SHP77 treated with DMSO at 0.1 percent for 48 hours (cell line): ENCODE measurements at places on chromosomes 1 and 21.

DNA sequence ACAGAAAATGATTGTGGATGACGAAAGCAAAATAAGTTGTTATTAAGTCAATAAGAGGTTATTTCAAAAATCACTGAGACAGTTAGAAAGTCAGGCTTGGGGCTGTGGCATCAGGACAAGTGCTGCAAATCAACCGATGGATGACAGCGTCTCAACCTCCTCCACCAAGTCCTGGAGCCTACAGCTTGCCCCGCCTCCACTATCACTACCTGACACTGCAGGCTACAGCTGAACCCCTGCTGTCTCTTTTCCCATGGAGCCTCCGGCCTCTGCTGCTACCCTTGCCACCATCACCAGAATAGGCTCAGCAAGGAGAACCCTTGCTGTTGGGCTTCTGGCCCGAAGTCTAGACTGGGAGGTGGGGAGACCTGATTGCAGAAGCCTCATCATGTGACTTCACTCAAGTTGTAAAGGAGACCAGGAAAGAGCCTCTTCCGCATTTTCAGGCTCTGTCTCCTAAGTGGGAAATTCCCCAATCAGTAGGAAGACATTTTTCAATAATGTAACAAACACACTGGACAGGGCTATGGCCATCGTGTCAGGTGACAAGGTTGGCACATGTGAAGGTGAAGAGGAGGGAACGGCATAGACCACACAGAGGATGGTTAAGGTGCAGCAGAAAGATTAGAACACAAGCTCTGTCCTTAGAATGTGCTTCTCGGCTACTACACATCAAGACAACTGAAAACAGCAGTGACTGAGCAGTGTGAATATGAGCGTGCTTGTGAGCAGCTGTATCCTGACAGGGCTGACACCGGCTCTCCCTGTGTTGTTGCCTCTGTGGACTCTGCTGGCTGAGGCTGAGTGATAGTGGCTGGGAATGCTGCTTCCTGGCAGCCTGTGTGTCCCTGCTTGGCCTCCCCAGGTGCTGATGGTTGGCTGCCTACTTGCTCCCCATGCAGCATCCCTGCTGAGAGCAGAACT lies 660.7 kb downstream of the PTPRU start:
- DNase-seq, result no peak

DNA sequence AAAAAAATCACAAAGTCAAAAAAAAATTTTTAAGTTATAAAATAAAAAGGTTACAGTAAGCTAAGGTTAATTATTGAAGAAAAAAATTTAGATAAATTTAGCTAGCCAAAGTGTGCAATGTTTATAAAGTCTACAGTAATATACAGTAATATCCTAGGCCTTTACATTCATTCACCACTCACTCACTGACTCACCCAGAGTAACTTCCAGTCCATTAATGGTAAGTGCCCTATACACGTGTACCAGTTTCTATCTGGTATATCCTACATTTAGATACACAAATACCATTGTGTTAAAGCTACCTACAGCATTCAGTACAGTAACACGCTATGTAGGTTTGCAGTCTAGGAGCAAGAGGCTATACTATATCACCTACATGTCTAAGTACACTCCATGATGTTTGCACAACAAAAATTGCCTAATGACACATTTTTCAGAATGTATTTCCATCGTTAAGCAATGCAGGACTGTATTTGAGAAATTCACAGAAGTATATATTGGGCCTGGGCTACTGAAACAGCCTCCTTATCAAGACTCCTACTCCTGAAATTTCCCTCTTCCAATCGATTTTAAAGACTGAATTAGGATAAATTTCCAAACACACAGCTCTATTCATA lies 155.1 kb downstream of the COP1 start:
- DNase-seq, result no peak

DNA sequence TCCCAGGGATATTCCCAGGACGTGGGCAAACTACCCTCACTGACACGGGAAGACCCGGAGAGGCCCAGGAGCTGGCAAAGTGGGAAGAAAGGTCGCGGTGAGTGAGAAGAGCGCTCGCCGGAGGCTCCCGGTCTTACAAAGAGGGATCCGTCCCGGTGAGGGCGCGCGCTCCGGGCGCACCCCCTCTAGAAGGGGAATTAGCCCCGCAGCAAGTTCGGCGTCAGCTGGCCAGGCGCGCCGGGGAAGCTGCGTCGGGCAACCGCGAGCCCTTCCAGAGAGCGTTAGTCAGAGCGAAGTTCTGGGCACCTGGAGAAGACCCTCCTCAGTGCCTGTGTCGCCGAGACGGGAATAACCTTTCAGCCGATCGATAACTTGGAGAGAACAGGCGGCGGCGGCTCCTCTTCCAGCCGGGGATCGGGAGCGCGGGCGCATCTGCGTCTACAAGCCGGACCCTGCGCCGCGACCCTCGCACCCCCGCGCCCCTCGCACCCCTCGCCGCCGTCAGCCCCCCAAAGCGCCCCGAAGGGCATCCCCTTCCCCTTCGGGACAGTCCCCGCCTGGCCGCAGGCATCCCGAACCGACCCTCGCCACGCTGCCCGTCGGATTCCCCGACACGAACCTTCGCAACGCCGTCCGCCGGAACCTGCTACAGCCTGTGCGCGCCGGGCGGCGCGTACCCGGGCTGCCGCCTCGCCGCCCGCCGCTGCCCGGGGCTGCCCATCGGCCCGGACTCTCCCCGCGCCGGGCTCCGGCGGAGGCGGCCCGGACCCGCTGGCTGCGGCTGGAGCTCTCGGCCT lies 485 bp downstream of the SIPA1L2 start:
- no peak for DNase-seq

DNA sequence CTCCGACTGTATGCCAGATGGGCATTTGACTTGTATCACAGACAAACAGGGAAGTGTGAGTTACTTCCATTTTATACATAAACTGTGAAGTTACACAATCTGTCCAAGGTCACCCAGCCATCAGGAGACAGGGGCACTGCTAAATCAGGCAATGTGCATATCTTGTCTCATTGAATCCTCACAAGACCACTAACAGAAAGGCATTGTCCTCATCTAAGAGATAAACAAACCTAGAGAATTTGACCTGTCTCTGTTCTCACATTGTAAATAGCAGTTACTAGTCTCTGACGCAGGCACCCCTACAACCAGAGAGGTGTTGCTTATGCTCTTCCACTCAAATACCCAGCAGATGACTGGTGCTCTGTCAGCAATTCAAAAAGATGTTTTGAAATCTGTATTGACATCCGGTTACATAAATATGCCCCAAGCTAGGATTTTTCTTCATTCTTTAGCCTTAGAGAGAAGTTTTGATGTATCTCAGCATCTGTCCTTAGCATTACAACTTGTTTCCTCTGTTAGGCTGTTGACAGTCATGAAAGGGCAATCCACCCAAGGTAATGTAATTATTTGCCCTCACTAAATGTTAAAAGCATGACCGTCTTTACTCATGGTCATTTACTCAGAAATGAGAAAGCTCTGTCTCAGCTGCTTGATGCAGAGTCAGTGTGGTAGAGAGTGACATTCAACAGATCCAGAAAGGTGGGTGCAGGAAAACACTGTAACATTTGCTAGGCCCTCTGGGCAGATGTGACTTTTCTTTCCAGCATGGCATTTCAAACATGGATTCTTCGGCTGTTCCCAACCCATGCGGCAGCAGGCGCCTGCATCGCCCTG lies 51.9 kb upstream of the ZNF326 start:
- no peak for DNase-seq
